Testis (tissue), 5 donors: ENCODE measurements at places on chromosomes 5 and 9. TPM values are rescaled to one million over a fixed set of nuclear protein-coding genes. Genes with fewer than 3 reads are reported as not detected.
A peak's percentile ranks its signal among the peaks of the same experiment; 100 is the strongest.

SLC4A9 gene
- 1.2 TPM for total RNA-seq

PRELID2 gene
- 15.7 TPM for total RNA-seq

DMRT2 gene
- 4.6 TPM for total RNA-seq

CDC20B gene
- total RNA-seq: 15.6 TPM

AQP7 gene
- total RNA-seq: 37.6 TPM

- no peak for DNase-seq
- no peaks in the 10 kb centered on the region for H3K27me3 ChIP-seq
- no peaks in the 10 kb centered on the region for H3K36me3 ChIP-seq
- H3K4me3 ChIP-seq: no peak overlapping the region
- no peak overlapping the region for H3K27ac ChIP-seq
These were observed 12.4 kb downstream of the CLPTM1L start for GRCh38 chr5:1332461-1333001.

DNA sequence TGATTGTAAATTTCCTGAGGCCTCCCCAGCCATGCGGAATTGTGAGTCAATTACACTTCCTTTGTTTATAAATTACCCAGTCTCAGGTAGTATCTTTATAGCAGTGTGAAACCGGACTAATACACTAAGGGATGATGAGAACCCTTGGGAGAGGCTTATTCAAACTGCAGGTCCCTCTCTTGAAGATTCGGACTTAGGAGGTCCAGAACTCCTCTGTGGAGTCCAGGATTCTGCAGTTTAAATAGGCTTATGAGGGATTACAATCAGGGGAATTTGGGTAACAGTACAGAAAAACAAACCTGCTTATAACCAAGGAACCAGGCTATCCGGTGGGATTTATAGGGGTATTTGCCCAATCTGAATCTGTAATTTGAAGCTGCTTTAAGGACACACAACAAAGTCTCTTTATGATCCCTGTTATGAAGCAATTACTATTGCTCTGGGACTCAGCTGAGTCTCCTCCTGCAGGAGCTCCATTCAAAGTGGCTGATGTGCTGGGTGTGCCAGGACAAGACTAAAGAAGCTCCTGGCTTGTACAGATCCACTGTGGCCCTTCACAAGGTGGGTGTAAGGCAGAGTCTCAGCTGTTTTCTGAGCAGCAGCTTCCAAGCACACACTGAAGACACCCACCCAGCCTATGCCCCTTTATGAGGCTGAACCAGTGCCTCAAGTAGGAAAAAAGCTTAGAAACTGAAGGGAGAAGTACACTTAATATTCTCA, 41.8 kb upstream of the LHFPL2 start:
- peaks cover 15% of the 10 kb centered on the region for H3K4me1 ChIP-seq
- no peak for DNase-seq
- peak overlapping the region; percentile 35 for H3K27ac ChIP-seq

DNA sequence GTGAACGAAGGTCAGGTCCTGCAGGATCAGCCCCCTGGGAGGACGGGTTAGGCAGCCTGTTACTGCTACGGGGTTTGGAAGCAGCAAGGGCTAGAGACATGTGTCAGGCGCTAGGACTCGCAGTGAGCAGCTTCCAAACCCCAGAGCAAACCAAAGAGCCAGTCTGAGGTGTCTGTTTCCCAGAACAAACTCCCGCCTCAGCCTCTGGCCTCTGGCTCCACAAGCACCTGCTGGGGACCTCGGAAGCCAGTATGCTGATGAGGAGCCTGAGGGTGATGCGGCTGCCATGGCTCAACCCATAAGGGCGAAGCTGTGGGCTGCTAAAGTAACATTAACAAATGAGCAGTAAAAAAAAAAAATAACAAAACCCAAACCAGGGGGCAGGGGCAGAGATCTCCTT, 35.0 kb downstream of the PRRT1B start:
- no peak overlapping the region for H3K4me3 ChIP-seq
- H3K27me3 ChIP-seq: no peaks in the 10 kb centered on the region
- H3K36me3 ChIP-seq: no peaks in the 10 kb centered on the region
- H3K27ac ChIP-seq: no peak overlapping the region
- H3K4me1 ChIP-seq: peaks cover 9% of the 10 kb centered on the region

GRCh38 chr9:108671794-108672193, 184.0 kb downstream of the ACTL7B start:
- no peak overlapping the region for H3K27ac ChIP-seq
- H3K4me3 ChIP-seq: no peak overlapping the region
- no peaks in the 10 kb centered on the region for H3K27me3 ChIP-seq
- H3K36me3 ChIP-seq: no peaks in the 10 kb centered on the region
- no peaks in the 10 kb centered on the region for H3K4me1 ChIP-seq
- DNase-seq: no peak

DNA sequence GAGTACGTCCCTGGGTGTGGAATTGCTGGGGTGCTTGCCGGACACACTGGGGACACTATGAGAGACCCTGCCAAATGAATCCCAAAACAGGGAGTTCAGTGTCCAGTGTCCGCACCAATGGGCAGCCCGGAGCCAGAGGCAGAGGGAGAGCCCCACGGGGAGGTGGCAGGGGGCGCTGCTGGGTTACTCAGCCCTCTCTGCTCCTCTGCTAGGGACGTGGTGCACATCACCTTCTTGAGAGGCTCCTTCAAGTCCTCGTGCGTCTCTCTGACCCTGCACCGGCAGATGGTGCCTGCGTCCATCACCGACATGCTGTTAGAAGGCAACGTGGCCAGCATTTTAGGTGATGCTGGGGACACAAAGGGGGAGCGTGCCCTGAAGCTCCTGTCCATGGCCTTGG, 20.8 kb downstream of the STKLD1 start:
- no peak overlapping the region for H3K27ac ChIP-seq
- no peaks in the 10 kb centered on the region for H3K27me3 ChIP-seq
- no peaks in the 10 kb centered on the region for H3K36me3 ChIP-seq
- peak; percentile 28 for DNase-seq
- no peak overlapping the region for H3K4me3 ChIP-seq
- H3K4me1 ChIP-seq: no peaks in the 10 kb centered on the region

SWI5 gene
- 69.3 TPM for total RNA-seq

ERGIC1 gene
- 100.0 TPM for total RNA-seq

DNA sequence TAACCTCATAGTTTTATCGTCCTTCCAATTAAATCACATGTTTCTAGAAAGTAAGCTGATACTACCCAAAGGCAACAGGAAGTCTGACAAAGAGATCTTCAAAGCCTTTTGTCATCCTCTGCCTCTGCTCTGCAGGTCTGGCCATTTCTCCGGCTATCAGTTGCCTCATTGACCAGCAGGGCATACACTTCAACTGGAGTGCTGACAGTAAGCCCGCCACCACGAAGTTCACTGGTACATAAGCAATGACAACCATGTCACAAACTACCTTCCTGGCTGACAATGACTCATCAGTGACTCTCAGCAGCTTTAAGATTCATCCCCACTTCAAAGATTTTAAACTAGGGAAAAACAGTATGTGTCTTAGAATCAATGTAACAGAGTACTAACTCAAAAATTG, 20.6 kb downstream of the SPTLC1 start:
- no peaks in the 10 kb centered on the region for H3K27me3 ChIP-seq
- H3K36me3 ChIP-seq: no peaks in the 10 kb centered on the region

DNA sequence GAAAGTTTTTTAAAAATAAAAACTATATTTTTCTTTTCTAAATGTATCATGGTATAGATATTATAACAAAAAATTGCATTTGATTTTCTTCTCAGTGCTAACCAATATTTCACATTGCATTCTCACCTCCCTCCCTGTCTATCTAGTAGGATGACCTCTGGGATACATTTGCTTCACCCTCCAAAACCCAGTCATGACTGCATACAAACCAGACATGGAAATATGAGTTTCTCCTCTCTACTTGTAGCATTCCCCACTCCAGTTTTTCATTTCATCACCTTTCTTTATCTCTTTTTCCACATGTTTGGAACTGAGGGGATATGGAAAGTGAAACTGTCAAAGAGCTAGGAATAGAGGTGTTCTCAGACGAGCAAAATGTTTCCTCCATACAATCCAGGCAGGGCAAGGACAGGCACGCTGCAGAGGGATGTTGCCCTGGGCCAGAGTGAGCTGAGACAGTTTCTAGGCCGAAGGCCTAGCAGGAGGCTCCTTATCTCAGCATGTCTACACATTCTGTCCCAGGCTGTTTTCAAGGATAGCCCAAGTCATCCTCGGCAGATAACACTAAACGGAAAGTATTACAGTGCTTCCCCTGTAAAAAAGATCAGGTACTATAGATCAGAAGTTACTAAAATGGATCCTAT, 46.7 kb downstream of the MEF2C start:
- no peak overlapping the region for H3K4me3 ChIP-seq
- H3K36me3 ChIP-seq: no peaks in the 10 kb centered on the region

GRCh38 chr5:137935190-137935589, 45.9 kb downstream of the PKD2L2 start:
- no peak overlapping the region for H3K27ac ChIP-seq
- no peaks in the 10 kb centered on the region for H3K27me3 ChIP-seq
- H3K4me3 ChIP-seq: no peak overlapping the region
- H3K4me1 ChIP-seq: peaks cover 9% of the 10 kb centered on the region

DNA sequence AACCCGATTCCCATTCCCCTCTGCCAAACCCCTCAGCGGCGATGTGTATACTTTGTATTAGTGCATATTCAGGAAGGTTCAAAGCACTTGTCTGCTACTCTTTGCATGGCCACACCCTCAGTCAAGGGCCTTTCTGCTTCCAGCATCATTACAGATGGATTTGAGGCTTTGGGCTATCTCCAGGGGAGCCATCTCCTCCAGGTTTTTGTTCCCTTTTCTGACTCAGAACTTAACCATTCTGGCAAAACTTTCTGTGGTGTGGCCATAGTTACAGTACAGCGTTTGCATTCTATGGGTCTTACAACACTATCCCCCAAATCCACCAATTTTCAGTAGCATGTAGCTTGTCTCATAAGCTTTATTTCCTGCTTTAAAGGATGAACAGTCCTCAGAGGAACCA, 36.0 kb upstream of the SVEP1 start:
- no peak overlapping the region for H3K4me3 ChIP-seq
- H3K4me1 ChIP-seq: no peaks in the 10 kb centered on the region
- H3K36me3 ChIP-seq: no peaks in the 10 kb centered on the region
- DNase-seq: no peak

DNA sequence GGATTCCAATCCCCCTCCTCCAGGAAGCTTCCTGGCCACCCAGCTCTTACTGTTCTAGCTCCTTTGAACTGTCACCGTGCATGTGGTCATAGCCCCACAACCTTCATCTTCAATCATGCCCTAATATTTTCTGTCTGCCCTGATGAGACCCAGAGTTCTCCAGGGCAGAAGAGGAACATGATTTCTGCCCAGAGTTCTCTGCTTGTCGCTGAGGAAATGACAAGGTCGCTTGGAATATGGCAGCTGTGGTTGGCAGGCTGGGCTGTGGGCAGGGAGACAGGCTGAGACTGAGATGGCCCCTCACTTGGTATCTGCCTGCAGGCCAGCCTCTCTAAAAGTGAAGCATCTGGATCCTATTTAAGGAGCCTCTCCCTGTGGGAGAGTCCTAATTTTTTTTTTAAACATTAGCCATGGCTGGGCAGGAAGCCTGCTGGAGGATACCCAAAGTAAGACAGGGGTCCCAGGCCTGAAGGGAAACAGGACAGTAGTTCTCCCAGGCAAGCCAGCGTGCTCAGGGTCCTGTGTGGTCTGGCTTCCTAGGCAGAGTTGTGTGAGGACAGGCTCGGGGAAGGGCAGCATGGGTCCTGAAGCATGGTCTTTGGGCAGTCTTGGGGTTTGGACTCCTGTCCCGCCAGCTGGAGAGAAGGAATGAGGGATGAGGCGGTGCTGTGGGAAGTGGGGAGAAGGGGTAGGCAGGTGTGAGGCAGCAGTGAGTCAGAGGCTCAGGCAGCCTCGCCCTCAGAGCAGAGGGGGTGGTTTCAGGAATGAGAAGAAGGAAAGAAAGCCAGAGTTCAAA, 242.1 kb downstream of the FSTL4 start:
- no peak overlapping the region for H3K27ac ChIP-seq
- H3K36me3 ChIP-seq: no peaks in the 10 kb centered on the region
- no peak overlapping the region for H3K4me3 ChIP-seq
- no peak for DNase-seq
- no peaks in the 10 kb centered on the region for H3K27me3 ChIP-seq

PDLIM4 gene
- 18.5 TPM for total RNA-seq

OR13C8 gene
- not detected for total RNA-seq

FAM13B gene
- total RNA-seq: 134 TPM

GRCh38 chr5:15124871-15125568, 253.4 kb upstream of the ANKH start:
- H3K27me3 ChIP-seq: no peaks in the 10 kb centered on the region
- no peak for DNase-seq
- no peaks in the 10 kb centered on the region for H3K4me1 ChIP-seq

DNA sequence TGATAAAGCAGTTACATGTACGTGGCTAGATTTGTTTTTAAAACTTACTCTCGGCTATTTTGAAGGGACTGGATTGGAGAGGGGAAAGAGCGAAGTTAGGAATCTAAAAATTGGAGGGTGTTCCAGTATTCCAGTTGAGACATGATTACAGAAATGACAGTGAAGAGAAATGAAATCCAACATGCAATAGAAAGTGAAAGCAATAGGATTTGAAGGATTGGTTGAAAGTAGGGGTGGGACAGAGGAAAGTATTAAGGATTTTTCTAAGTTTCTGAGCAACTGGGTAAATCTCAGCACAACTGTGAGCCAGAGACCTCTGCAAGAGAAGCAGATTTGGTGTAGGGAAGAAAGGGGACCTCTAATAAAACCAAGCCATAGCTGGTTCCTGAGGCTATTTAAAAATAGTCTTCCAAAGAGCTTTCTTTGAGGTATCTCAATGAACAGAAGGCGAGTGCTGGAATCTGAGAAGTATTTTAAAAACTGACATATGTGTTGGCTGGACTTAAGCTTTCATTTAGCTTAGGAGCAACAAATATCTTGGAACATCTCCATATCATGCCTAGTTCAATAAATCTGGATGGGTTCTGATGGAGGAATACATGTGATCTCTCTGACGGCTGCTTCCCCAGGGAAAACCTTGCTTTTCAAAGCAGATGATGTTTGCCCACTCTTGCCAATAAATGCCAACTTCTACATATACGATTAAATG, 110.4 kb upstream of the IFNK start:
- no peak overlapping the region for H3K4me3 ChIP-seq

PIP5KL1 gene
- 10.2 TPM for total RNA-seq

DNA sequence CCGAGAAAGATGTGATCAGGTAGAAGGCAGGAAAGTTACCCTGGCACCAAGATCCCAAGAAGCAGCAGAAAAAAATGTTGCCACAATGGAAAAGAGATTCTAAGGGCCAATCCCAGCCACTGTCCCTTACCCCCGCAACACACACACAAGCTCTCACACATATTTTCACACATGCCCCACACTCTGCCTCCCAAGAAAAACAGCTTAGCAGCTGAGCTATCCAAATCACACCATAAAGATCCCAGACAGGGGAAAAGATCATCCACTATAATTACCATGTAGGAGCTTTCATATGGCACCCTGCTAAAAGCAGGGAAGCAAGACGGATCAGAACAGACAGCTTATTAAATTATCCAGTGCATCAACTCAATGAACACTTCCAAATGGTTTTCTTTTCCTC, 143.4 kb downstream of the FAM114A2 start:
- no peak overlapping the region for H3K4me3 ChIP-seq
- DNase-seq: no peak
- H3K27me3 ChIP-seq: no peaks in the 10 kb centered on the region
- no peaks in the 10 kb centered on the region for H3K4me1 ChIP-seq

OLFM1 gene
- 13.9 TPM for total RNA-seq
